Caki2 (cell line): ENCODE measurements at places on chromosomes 4 and X. TPM values are rescaled to one million over a fixed set of nuclear protein-coding genes. Genes with fewer than 3 reads are reported as not detected.

The PASD1 gene
- not detected in 2 replicates for total RNA-seq

The TRAM1L1 gene
- 3.8 and 6.8 TPM in 2 replicates for total RNA-seq

The FGFBP2 gene
- not detected in 2 replicates for total RNA-seq

The KDR gene
- not detected in 2 replicates for total RNA-seq

The UGT2A3 gene
- 0.17 TPM in 1 of 2 replicates, not detected in the other for total RNA-seq

The GPR78 gene
- not detected in 2 replicates for total RNA-seq

The MTNR1A gene
- 0.20 TPM in 1 of 2 replicates, not detected in the other for total RNA-seq

The SLC26A1 gene
- total RNA-seq, result 3.0 and 6.9 TPM in 2 replicates

The ADAM29 gene
- total RNA-seq, result not detected in 2 replicates

The CFAP99 gene
- total RNA-seq, result not detected in 2 replicates

The HPGD gene
- 8.9 and 10.5 TPM in 2 replicates for total RNA-seq

The SPON2 gene
- 0.88 TPM in 1 of 2 replicates, not detected in the other for total RNA-seq

The TMEM144 gene
- 17.0 and 25.4 TPM in 2 replicates for total RNA-seq

The GRK4 gene
- total RNA-seq, result 0.38 and 1.3 TPM in 2 replicates

The SPIN2A gene
- total RNA-seq, result 0.10 TPM in 1 of 2 replicates, not detected in the other

The RNF128 gene
- 10.6 and 13.0 TPM in 2 replicates for total RNA-seq

The ZNF732 gene
- total RNA-seq, result not detected in 2 replicates

The ADGRG4 gene
- not detected in 2 replicates for total RNA-seq

The MAGEC2 gene
- not detected in 2 replicates for total RNA-seq

The ERCC6L gene
- 3.4 and 5.5 TPM in 2 replicates for total RNA-seq

The DCHS2 gene
- 0.34 and 3.0 TPM in 2 replicates for total RNA-seq

The HAUS3 gene
- 4.2 and 8.6 TPM in 2 replicates for total RNA-seq

The HMX1 gene
- not detected in 2 replicates for total RNA-seq

The TRIM2 gene
- 23.8 and 43.7 TPM in 2 replicates for total RNA-seq

The VEGFC gene
- 14.4 and 16.0 TPM in 2 replicates for total RNA-seq

The EREG gene
- 25.8 and 33.8 TPM in 2 replicates for total RNA-seq

The SPANXN4 gene
- not detected in 2 replicates for total RNA-seq

The OTUD6A gene
- total RNA-seq, result not detected in 2 replicates

The SLC38A5 gene
- total RNA-seq, result 2.5 TPM in 1 of 2 replicates, not detected in the other

The SOX3 gene
- 0.07 and 0.78 TPM in 2 replicates for total RNA-seq

The WAS gene
- total RNA-seq, result 2.7 TPM in 1 of 2 replicates, not detected in the other

The FGFR3 gene
- 8.6 and 9.6 TPM in 2 replicates for total RNA-seq

The SCOC gene
- total RNA-seq, result 56.7 and 85.9 TPM in 2 replicates

The DCAF4L1 gene
- total RNA-seq, result 0.06 TPM in 1 of 2 replicates, not detected in the other

The AGTR2 gene
- total RNA-seq, result not detected in 2 replicates

The GPRIN3 gene
- total RNA-seq, result 0.43 and 0.71 TPM in 2 replicates

The NPNT gene
- 4.4 TPM in 1 of 2 replicates, not detected in the other for total RNA-seq

The GLOD5 gene
- total RNA-seq, result not detected in 2 replicates

The MXD4 gene
- 16.2 and 20.3 TPM in 2 replicates for total RNA-seq

The UBE2D3 gene
- total RNA-seq, result 337 and 365 TPM in 2 replicates

The PNMA6A gene
- 6.1 and 11.8 TPM in 2 replicates for total RNA-seq

The NFXL1 gene
- 3.2 and 4.3 TPM in 2 replicates for total RNA-seq

The CT45A1 gene
- total RNA-seq, result not detected in 2 replicates

The FRMPD3 gene
- 0.03 and 0.54 TPM in 2 replicates for total RNA-seq

The XK gene
- 0.26 and 1.4 TPM in 2 replicates for total RNA-seq

The C4orf50 gene
- total RNA-seq, result 0.07 and 0.49 TPM in 2 replicates

The SLC2A9 gene
- 1.2 TPM in 1 of 2 replicates, not detected in the other for total RNA-seq

The EGFL6 gene
- total RNA-seq, result not detected in 2 replicates

The CWH43 gene
- not detected in 2 replicates for total RNA-seq

The TMEM128 gene
- 43.5 and 50.6 TPM in 2 replicates for total RNA-seq

The UGT2B7 gene
- 0.84 TPM in 1 of 2 replicates, not detected in the other for total RNA-seq

The VSIG4 gene
- total RNA-seq, result not detected in 2 replicates

The DLG3 gene
- 25.6 and 56.5 TPM in 2 replicates for total RNA-seq

The TBC1D8B gene
- 5.0 and 6.2 TPM in 2 replicates for total RNA-seq

The FGF16 gene
- total RNA-seq, result not detected in 2 replicates

The PAGE2 gene
- not detected in 2 replicates for total RNA-seq

The MAGED4B gene
- 5.6 and 12.9 TPM in 2 replicates for total RNA-seq

The SPANXN3 gene
- total RNA-seq, result not detected in 2 replicates

The KLB gene
- 0.68 and 0.75 TPM in 2 replicates for total RNA-seq

The TSPYL2 gene
- total RNA-seq, result 3.0 and 10.2 TPM in 2 replicates
